AG09309 (cell line): ENCODE measurements at places on chromosomes 1 and 21.

DNA sequence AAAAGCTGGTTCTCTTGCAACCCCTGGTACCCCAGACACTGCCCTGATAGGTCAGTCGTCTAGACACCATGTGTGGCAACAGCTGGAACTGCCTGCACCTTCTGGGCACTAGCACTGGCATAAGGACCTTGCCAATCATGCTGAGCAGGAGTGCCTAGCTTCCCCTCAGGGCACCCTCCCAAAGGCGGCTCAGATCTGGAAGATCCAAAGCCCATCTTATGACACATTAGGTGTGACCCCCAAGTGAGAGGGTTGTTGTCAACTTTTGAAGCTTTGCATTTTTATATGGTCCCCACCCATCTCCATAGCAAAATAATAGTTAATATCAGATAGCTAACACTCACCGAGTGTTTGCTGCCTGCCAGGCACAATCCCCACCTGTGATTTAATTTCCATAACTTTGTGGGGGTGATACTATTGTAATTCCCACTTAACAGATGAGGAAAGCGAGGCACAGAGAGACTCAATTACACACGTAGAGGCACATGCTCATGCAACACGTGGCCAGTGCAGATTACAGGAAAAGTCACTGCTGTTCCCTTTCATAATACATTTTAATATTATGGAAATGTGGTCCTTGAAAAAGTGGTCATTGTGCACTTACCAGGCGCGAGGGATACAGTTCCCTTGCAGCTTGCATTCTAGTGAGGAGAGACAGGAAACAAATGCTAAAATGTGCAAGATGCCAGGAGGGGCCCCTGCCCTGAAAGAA is 25.8 kb downstream of the EXOC8 start:
- no peak for DNase-seq

GRCh38 chr21:43613755-43614638 is 45.3 kb downstream of the HSF2BP start:
- no peak for DNase-seq

- no peak for DNase-seq
Observed at GRCh38 chr1:189315035-189315901, 1162.4 kb downstream of the BRINP3 start.

- DNase-seq = peak; percentile 28
Observed at GRCh38 chr1:70043804-70044203, 161.6 kb downstream of the LRRC40 start.

DNA sequence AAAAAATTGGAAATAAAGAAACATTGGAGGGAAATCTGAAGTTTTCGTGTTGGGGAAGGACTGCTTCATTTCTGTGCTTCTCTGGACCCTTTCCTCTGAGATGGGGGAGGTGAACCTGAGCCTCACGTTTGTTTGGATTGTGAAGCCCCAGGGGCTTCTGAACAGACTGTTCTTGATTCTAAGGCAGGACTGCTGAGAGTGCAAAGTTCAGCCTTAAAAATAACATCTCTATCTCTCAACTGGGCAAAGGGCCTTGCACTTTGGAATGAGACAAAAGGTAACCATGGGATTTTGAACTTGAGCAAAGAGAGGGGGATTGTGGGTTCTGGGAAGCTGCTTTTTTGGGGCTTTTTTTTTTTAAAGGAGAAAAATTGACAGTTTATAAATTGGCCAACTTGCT is 45.0 kb downstream of the GPR88 start:
- DNase-seq = no peak

DNA sequence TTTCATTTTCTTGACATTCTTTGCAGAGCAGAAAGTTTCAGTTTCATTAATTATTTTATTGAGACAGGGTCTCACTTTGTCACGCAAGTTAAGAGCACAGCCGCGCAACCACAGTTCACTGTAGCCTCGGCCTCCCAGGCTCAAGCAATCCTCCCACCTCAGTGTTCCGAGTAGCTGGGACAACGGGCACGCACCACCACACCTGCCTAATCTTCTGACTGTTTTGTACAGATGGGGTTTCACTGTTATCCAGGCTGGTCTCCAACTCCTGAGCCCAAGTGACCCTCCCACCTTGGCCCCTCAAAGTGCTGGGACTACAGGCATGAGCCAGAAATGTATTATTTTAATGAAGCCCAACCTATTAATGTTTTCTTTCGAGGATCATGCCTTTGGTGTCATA is 3.0 kb upstream of the SPATC1L start:
- DNase-seq = no peak

DNA sequence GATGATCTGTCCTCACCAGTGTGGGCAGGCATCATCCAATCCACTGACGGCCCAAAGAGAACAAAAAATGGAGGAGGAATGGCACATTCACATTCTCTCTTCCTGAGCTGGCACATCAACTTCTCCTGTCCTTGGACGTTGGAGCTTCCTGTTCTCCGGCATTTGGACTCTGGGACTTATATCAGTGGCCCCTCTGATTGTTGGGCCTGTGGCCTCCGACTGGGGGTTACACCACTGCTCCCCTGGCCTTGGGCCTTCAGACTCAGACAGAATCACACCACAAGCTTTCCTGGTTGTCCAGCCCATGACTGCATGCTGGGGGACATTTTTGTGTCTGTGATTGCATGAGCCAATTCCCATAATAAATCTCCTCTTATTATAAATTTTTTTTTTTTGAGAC is 20.1 kb downstream of the IFNLR1 start:
- no peak for DNase-seq

GRCh38 chr1:207968521-207969009 is 57.6 kb upstream of the CD34 start:
- no peak for DNase-seq

- no peak for DNase-seq
Observed at GRCh38 chr1:213737398-213738035, 250.3 kb upstream of the PROX1 start.

- DNase-seq = no peak
Observed at GRCh38 chr21:18477043-18477442, 73.5 kb upstream of the TMPRSS15 start.

- no peak for DNase-seq
Observed at GRCh38 chr1:6198646-6199297, 623 bp downstream of the RPL22 start.

DNA sequence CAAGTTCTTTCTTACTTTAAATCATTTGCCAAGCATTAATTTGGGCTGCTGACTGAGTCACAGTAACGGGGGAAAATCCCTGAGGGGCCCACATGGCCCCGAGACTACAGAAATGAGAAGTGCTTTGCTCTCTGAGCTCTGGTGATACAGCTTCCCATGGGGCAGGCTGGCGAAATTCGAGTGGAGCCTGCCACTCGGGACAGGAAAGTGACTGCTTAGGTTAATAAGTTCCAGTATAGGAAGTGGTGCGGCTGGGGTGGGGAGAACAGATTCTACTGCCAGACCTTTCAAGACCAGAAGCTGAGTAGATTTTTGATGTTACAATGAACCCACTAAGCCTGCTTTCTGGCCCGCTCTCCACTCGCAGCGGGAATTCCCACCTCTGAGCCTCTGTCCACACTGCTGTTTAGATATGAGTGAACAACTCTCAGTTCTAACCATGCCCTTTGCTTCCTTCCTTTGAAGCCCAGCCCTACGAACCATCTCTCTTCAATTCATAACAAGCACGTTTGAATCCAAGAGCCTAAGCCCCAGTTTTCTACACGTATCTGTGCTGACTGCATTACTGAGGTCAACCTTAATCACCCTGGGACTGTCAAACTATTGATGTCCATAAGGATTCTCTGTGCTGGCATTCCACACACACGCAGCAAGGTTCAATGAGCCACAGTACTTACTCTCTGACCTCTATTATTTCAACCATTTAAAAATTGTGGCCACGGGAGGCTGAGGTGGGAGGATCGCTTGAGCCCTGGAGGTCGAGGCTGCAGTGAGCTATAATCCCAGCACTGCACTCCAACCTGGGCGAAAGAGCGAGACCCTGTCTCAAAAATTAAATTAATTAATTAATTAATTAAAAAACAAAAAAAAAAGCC is 9.6 kb downstream of the ZBTB17 start:
- DNase-seq = no peak

GRCh38 chr21:45506836-45507522 is 35.3 kb downstream of the SLC19A1 start:
- DNase-seq = no peak

DNA sequence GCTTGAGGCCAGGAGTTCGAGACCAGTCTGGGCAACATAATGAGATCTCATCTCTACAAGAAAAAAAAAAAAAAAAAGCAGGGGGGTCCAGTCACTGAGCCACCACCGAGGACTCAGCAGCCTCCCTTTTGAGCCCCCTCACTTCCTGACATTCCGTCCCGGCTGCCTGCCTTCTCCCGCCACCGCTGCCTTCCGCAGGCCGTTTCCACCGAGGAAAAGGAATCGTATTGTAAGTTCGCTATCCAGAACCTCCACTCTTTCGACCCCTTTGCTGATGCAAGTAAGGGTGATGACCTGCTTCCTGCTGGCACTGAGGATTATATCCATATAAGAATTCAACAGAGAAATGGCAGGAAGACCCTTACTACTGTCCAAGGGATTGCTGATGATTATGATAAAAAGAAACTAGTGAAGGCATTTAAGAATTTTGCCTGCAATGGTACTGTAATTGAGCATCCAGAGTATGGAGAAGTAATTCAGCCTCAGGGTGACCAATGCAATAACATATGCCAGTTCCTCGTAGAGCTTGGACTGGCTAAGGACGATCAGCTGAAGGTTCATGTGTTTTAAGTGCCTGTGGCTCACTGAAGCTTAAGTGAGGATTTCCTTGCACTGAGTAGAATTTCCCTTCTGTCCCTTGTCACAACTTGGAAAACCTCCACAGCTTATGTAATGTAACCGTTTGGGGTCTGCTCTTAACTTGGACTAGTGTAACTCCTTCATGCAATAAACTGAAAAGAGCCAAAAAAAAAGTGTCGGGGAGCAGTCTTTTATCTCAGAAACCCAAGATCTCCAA is 55.6 kb downstream of the GLUL start:
- no peak for DNase-seq

DNA sequence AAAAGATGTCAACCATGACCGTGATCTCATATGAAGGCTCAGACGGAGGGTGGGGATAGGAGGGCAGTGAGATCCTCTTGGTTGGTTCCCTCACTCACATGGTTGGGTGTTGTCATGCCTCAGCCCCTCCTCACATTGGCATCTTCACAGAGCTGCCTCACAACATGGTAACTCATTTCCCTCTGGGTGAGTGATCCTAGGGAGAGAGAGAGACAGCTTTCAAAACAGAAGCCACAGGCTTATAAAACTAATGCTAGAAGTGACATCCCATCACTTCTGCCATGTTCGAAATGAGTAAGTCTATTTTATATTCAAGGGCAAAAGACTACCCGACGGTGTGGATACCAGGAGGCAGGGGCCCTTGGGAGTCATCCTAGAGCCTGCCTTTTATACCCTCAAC is 145.5 kb downstream of the SPATA17 start:
- DNase-seq = no peak

DNA sequence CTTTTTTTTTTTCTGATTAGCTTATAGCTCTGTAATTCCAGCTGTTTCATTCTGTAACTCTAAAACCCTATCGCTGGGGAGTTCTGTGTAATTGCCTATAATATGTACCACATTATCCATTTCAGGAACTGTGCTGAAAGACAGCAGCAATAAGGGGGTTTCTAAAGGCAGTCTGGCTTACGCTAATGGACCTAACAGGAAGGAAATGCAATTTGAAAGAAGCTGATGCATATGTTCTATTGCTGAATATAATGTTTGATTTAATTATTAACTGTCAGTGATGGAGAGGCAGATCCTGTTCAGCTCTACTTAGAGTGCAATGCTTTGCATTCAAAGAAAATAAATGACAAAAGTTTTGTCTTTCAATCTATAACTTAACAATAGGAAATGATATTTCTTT is 209.4 kb upstream of the SNX7 start:
- no peak for DNase-seq

- DNase-seq = no peak
Observed at GRCh38 chr1:55188909-55189308, 26.3 kb downstream of the USP24 start.

GRCh38 chr1:220880726-220881506 is 1.7 kb downstream of the HLX start:
- DNase-seq = no peak

GRCh38 chr1:92768915-92769314 is 16.0 kb downstream of the EVI5 start:
- no peak for DNase-seq

- no peak for DNase-seq
Observed at GRCh38 chr1:80509965-80510522, 1290.7 kb upstream of the ADGRL2 start.

GRCh38 chr1:38025233-38025632 is 12.7 kb downstream of the UTP11 start:
- DNase-seq = no peak

- DNase-seq = no peak
Observed at GRCh38 chr21:38142224-38142623, 114.6 kb upstream of the KCNJ15 start.

GRCh38 chr1:85623061-85623471 is 42.5 kb downstream of the CCN1 start:
- peak; percentile 70 for DNase-seq

- DNase-seq = no peak
Observed at GRCh38 chr1:150302338-150302737, 8.7 kb downstream of the MRPS21 start.

- DNase-seq = no peak
Observed at GRCh38 chr1:61477301-61477700, 247.6 kb downstream of the TM2D1 start.

DNA sequence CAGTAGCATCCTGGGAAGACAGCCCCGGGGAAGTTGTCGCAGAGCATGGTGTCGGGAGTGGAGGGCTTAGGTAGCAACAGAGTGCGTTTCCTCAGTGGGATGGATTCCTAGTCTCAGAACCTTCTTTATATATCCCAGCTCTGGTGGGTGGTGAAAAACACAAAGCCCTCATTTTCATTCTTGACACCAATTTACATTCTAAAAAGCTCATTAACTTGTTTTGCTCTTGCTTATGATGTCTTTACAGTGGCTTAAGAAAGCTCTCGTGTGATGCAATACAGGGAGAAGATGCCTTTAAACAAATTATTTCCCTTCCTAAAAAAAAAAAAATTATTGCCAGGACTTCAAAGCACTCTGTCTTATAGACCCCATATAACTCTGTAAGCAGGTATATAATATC is at the start of gene KRTAP8-1:
TSS of gene KRTAP8-1 (minus strand) at position 101 of the 400 bp plus-strand sequence. CDS start at position 47, 54 bp downstream.
- no peak for DNase-seq

- DNase-seq = no peak
Observed at GRCh38 chr1:201221201-201221846, 30.7 kb downstream of the IGFN1 start.

- DNase-seq = no peak
Observed at GRCh38 chr1:53367503-53368313, 39.8 kb upstream of the LRP8 start.

DNA sequence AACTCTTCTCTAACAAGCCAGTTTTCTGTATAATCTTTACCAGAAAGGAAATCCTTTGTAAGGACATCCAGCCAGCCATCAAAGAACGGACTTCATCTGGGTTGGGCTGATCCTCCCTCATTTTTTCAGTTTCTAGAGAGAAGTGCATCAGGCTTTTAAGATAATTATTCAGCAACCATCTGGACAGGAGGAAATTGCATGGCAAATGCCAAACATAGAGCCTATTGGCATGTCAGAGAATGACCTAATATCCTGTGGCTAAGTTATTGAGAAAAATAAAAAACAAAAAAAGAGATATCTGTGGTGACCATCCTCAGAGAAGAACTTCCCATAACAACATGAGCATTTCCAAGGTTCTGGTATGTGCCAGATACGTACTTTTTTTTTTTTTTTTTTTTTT is 74.9 kb upstream of the BEND5 start:
- peak; percentile 31 for DNase-seq

GRCh38 chr1:82153272-82153629 is 352.5 kb downstream of the ADGRL2 start:
- peak; percentile 27 for DNase-seq

- no peak for DNase-seq
Observed at GRCh38 chr1:7826363-7826762, 26.5 kb downstream of the UTS2 start.
